Activated T-cell treated with anti-CD3 and anti-CD28 coated beads for 1 hour (primary cell): ENCODE measurements at places on chromosomes 16 and 17.

GRCh38 chr17:82981141-82981730 lies 98.2 kb upstream of the METRNL start:
- no peak for DNase-seq

DNA sequence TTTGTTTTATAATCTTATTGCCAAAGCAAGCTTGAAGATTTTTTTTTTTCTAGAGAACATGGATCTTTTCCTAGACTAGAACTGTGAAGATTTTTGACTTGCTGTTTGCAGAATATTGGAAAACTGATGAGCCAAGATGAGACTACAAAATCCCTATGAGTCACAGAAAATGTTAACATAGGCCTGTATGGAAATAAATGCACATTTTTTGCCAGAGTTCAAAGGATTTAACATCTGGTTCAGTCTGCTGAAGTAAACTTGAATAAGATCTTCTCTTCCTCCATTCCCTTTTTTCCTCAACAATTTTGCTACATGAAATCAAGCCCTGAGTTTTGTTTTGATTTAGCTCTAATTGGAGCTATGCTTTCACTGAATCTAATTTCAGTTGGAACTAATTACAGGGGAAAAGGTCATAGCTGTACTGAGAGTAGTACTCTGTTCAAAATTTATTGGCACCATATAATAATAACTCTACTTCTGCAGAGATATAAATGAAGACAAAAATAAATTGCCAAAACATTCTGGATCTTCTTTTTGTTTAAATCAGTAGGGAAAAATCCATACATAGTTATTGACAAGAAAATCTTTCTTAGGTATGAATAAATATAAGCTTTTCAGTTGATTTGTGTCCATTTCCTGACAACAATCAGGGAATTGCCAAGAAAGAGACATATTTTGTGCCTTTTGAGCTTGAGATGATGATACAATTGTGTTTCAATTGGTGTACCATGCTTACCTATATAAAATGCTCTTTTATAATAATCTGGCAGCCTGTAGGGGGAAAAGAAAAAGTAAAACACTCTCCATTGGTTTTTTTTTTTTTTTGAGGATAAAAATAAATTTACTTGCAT lies 387.5 kb upstream of the GOT2 start:
- DNase-seq, result no peak

DNA sequence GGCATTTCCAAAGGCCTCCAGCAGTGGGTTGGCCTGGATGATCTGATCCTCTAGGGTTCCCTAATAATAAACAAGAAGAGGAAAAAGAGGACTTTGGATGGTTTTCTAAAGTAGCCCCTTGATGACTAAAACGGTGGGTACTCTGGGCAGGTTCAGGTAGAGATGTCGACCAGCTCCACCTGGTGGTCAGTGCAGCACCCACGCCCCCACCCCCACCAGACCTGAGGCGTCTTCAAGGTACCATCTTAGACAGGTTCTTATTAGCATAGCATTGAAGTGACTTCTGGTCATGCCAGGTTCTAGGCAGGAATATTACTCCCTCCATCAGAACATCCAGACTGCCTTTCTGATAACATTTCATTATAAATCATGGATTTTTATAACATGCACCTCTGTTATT lies 15.0 kb downstream of the MYH13 start:
- no peak for DNase-seq

GRCh38 chr17:37657202-37657601 lies 14.0 kb upstream of the DDX52 start:
- DNase-seq, result no peak
